ENCODE measurements at places on chromosomes 11 and 22.

GRCh38 chr22:22076932-22077703 lies 94.5 kb upstream of the TOP3B start:
- no peak for DNase-seq

DNA sequence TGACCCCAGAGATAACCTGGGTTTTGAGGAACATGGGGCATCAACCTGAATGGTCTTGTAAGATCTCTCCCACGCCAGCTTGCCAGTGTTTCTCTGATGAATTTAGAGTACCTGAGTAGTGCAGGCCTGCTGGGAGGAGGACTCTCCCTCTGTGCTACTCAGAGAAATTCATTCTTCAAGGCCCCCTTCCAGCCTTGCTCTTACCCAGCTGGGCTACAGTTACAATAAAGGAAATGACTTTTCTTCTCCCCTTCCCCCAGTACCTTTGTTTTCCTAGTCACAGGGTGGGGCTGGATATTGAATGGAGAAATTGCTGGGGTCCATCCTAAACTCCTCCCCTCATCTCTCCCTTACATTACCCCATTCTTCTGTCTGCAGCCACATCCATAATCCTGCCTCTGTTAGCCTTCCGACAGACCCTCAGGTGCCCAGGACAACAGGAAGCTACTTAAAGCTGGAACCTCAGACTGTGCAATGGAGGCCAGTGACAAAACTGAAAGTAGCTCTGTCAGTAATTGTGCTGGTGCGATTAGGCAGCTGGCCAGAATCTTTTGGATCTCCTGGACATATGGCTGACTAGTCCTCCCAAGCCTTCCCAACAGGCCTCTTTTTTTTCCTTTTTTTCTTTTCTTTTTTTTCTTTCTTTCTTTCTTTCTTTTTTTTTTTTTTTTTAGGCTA lies 17.4 kb downstream of the LIMK2 start:
- DNase-seq = no peak

DNA sequence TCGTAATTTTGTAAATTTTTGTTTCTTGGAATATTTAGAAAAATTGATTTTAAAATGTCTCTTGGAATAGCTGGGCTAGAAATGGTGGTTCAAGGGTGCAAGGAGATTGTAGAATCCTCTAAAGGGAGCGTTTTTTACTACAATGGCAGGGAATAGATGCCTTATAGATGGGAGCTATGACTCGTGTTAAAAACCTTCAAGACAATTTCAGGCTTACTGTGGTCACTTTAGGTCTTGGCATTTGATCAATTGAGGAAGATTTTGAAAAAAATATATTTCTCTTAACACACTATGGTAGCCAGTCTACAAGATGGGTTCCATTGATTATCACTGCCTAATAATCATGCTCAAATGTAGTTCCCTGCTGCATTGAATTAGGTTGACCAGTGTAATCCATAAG lies 25.0 kb downstream of the METTL15 start:
- no peak for DNase-seq

- DNase-seq = no peak
Measured at GRCh38 chr11:17864478-17864941, 129.9 kb downstream of the KCNC1 start.

DNA sequence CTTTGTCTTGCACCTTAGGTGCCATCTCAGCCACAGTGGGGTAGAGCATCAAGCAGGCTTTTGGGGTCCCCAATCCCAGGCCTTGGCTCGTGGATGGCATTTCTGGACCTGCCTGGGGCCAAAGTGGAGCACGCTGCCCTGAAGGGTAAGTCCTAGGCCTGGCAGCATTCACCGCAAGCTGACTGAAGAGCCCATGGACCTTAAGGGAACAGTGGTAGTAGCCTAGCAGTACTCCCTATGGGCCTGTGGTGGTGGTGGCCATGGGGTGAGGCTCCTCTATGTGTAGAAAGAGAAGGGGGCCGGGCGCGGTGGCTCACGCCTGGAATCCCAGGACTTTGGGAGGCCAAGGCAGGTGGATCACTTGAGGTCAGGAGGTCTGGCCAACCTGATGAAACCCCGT lies 36.9 kb downstream of the PIWIL3 start:
- no peak for DNase-seq

GRCh38 chr11:117316197-117316961 lies at the start of gene BACE1:
BACE1 (minus strand) TSS chr11:117316256; CDS start chr11:117315795, 461 bp downstream.
- no peak for DNase-seq

DNA sequence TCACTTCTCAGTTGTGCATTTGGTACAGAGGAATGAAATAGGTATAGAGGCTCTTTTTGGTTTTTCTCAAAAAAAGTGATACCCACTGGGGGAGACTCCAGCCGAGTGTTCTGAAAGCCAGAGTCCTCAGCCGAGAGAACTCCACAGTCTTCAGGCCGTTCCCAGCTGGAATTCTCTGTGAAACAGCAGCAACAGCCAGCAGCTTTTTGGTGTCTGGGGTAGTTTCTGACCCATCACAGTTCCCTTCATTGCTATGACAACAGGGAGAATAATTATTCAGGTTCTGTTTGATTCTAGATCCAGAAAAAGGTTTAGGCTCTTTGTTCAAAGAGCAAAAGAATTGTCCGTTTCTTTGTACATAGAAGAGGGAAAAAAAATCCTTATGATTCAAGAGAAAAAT lies 84.6 kb downstream of the C22orf31 start:
- DNase-seq = no peak

DNA sequence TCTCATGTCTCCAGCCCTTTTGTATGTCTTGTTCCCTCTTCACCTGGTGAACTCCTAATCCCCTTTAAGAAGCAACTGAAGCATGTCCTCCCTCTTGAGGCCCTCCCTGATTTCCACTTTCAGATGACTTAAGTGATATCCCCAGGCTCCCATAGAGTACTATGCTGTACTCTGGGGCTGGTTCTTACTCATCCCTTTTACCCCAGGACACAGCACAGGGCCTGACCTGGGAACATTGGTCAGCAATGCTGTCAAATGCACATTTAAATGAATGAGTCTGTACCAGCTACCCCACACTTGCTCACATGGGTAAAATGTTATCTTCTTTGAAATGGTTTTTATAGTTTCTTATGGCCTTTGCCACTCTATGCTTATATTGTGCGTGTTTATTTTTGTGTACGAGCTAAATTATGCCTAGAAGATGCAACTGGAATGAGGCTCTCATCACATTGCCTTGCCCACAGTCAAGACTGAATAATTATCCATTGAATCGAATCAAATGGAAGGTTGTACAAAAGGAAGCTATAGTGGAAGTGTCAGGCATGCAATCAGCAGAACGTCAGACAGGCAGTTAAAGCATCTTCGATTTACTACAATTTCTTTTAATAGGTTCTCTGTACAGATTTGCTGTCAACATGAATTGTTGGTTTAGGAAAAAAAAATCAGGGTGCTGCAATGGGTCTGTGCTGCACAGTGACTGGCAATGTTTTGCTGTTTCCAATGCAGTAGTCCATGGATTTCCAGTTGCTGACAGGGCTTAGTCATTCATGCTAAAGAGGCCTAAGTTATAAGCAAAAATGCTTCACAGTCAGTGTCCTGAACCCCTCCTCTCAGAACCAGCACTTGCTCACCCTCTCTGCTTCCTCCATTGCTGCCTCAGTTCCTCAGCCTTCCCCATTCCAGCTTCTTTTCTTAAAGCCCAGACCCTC lies 79.5 kb downstream of the PARVA start:
- no peak for DNase-seq

GRCh38 chr11:68082481-68082880 lies 38.7 kb downstream of the CHKA start:
- DNase-seq = no peak

- DNase-seq = no peak
Measured at GRCh38 chr11:73121692-73122091, 20.4 kb downstream of the FCHSD2 start.

GRCh38 chr11:133898031-133898769 lies 52.9 kb upstream of the SPATA19 start:
- no peak for DNase-seq

DNA sequence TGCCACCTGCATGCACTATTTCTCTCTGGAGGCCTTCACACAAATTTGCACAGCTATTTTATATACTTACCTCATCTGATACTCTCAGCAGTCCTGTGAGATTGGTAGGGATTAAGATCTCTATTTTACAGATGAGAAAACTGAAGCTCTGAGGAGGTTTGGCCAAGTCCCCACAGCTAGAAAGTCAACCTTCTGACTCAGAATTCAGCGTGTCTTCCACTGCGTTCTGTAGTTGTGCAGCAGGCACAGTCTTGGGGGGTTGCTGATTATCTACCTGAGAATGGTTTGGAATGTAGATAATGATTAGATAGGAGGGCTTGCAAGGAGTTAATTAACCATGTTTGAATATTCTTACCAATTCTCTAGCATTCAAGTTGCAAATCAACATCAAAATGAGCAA lies 2.5 kb upstream of the SORL1 start:
- DNase-seq = no peak

DNA sequence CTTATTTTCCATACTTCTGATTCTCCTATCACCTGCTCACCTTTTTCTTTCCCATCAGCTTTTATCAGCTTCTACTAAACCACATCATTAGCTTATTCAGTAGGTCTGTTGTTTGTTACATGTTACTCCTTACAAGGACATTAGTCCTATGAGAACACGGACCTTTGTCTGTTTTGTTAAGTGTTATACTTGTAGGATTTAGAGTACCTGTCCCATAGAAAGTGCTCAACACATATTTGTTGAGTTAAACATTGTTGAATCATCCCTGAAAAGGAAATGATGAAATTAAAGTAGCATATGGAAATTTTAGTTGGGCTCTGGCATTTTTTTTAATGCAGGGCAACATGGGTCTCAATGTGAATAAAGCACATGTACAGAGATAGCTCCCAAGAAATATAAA lies 222.1 kb upstream of the CARD18 start:
- no peak for DNase-seq

DNA sequence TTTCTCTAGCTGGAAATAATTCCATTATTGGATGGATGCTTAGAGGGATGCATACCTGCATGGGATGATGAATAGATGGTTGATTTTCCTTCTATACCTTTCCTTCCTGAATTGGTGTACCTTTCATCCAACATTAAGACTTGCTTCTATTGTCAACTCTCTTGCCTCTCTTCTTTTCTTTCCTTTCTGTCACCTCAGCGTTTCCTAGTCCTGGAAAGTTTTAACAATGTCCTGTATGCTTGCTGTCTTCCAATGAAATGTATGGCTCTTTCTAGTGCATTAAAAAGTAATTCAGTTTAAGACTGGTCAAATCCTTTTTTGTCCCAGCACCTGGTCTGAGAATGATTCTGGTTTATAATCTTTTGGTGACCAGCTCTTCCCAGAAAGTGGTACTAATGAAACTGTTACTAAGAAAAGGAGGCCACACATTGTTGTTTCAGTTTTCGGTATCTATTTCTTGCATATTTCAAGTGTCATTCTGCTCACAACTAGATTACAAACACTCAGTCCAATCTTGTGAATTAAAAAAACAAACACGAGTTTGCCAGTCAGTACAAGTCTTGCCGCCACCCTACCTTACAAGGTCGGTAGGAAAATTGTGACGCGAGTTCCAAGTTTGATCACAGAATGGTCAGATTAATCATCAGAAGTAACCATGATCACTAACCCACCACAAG lies 8.0 kb downstream of the POU2AF1 start:
- no peak for DNase-seq

GRCh38 chr11:13970986-13971385 lies 8.5 kb downstream of the SPON1 start:
- no peak for DNase-seq

DNA sequence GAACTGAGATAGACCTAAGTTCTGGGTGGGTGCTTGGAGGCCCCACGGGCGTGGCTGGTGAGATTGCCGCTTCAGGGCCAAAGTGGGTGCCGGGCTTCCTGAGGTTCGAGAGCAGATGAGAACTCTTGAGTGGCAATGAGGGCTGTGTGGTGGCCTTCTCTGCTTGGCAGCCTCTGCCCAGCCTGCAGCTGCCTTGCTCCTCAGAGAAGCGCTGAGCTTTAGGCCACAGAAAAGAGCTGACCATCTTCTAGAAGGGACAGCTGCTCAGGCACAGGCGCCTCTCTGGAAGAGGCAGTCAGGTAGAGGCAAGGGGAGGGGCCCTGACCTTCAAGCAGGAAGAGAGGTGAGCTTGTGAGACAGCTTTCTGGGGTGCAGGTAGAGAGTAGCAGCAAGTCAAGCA lies 72.8 kb downstream of the MED15 start:
- no peak for DNase-seq

DNA sequence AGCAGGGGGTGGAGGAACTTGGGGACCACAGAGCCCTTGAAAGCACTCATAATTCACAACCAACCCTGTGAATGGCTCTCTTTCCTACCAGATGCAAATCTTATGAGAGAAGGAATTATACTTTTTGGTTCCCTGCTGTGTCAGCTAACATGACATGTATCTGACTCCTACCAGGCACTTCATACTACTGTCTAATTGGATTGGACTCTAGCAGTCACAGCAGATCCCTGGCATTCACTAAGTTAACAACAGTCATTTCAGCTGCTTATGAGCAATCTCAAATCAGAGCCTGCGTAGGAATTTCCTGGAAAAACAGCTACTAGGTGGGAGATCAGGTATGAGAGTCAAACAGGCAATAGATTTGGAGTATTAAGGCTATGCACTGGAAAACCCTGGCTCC lies 11.1 kb upstream of the ENDOD1 start:
- DNase-seq = no peak

DNA sequence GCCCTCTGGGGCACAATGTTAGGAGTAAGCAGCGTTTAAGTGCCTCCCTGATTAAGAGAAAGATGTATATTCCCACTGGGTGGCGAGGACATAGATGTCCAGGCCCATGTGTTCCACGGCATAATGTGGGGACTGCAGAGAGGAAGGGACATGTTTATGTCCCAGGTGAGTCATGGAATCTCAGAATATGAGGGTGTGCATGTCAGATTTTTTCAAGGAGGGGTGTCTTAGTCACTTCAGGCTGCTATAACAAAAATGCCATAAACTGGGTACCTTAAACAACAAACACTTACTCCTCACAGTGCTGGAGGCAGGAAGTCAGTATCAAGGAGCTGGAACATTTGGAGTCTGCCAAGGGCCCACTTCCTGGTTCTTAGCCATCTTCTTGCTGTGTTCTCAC lies 55.1 kb downstream of the BCR start:
- DNase-seq = no peak

GRCh38 chr11:124753205-124753604 lies 1.1 kb upstream of the VSIG2 start:
- DNase-seq = no peak

DNA sequence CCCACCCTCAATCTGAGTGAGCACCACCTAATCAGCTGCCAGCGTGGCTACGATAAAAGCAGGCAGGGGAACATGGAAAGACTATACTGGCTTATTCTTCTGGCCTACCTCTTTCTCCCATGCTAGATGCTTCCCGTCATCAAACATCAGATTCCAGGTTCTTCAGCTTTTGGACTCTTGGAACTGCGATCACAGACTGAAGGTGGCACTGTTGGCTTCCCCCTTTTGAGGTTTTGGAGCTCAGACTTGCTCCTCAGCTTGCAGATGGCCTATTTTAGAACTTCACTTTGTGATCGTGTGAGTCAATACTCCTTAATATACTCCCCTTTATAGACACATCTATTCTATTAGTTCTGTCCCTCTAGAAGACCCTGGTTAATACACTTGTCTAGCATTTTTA lies 543.7 kb upstream of the RAG2 start:
- DNase-seq = no peak

- no peak for DNase-seq
Measured at GRCh38 chr11:59283311-59283710, 70.6 kb upstream of the MPEG1 start.
